ENCODE measurements at places on chromosomes 13 and 19. TPM values are rescaled to one million over a fixed set of nuclear protein-coding genes. Genes with fewer than 3 reads are reported as not detected.

IL17D gene
- total RNA-seq, result 0.71 TPM

DNA sequence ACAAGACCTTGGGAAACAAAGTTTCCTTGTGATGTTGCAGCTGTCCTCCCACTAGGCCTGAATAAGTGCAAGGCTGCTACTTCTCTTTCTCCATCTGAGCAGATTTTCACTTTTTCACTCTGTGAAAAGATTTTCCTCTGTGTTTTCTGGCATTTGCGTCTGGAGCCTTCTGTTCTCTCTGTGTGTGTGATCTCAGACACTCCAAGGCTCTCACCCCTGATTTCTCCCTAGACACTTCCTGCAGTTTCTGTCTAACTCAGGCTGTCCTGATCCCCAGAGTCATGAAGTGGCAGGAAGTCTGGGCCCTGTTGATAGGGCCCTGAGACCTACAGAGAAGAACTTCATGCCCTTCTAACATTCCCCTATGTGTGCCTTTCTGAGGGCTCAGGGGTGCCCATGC, 37.2 kb downstream of the SIGLEC7 start:
- DNase-seq, result no peak

MBD3L3 gene
- total RNA-seq, result not detected

GRCh38 chr19:53076984-53077383, 26.2 kb downstream of the ZNF160 start:
- DNase-seq, result no peak

GRCh38 chr13:81658598-81659370, 1317.9 kb upstream of the SPRY2 start:
- DNase-seq, result no peak

CHAMP1 gene
- total RNA-seq, result 28.0 TPM

DNA sequence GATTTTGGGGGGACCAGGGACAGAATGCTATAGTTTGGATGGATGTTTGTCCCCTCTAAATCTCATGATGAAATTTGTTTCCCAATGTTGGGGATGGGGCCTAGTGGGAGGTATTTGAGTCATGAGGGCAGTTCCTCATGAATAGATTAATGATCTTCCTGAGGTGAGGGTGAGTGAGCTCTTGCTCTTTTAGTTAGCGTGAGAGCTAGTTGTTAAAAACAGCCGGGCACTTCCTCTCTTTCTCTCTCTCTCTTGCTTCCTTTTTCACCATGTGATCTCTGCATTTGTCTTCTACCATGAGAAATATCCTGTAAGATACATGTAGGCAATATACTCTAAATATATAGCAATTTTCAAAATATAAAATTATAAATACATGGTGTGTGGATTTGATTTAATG, 290.8 kb upstream of the PCDH9 start:
- DNase-seq, result no peak

GRCh38 chr19:38210458-38210987, 13.5 kb downstream of the DPF1 start:
- no peak for DNase-seq

ZNF626 gene
- 2.4 TPM for total RNA-seq

DNA sequence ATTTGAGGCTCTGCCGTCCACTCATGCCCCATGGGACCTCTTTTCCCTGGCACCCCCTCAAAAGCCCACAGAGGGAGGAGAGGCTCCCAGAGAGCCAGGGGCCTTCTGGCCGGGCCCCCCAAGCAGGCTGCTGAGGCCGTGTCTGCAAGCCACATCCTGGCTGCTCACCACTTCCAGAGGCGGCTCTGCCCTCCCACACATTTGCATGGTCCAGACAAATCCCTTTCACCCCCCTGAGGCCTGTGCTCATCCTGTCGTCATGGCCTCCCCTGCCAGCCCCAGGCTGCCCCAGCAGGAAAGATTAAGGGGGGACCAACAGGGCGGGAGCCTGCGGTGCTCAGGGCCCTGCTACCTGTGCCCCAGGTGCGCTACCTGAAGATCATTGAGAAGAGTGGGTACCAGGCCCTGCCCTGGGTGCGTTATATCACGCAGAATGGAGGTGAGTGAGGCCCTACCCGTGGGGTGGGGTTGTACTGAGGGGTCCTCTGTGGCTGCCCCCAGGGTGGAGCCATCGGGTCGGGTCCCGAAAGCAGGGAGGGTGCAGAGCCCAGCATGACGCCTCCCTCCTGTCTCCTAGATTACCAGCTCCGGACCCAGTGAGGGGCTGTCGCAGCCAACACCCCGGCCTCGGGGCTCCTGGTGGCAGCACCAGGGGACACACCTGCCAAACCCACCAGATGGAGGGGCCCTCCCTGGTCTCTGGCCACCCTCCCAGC, 36.3 kb downstream of the AP1M1 start:
- DNase-seq, result no peak

GRCh38 chr19:15836330-15837220, 21.1 kb upstream of the OR10H1 start:
- DNase-seq, result peak; percentile 98

- no peak for DNase-seq
Measured at GRCh38 chr13:109853153-109853552, 66.8 kb upstream of the IRS2 start.

ZFP28 gene
- total RNA-seq, result 5.6 TPM

ZNF222 gene
- 10.8 TPM for total RNA-seq

- DNase-seq, result no peak
Measured at GRCh38 chr13:77423296-77423695, 96.4 kb upstream of the MYCBP2 start.

NDFIP2 gene
- 21.7 TPM for total RNA-seq

- DNase-seq, result peak; percentile 50
Measured at GRCh38 chr19:43457809-43458208, 7.6 kb downstream of the LYPD3 start.

DNA sequence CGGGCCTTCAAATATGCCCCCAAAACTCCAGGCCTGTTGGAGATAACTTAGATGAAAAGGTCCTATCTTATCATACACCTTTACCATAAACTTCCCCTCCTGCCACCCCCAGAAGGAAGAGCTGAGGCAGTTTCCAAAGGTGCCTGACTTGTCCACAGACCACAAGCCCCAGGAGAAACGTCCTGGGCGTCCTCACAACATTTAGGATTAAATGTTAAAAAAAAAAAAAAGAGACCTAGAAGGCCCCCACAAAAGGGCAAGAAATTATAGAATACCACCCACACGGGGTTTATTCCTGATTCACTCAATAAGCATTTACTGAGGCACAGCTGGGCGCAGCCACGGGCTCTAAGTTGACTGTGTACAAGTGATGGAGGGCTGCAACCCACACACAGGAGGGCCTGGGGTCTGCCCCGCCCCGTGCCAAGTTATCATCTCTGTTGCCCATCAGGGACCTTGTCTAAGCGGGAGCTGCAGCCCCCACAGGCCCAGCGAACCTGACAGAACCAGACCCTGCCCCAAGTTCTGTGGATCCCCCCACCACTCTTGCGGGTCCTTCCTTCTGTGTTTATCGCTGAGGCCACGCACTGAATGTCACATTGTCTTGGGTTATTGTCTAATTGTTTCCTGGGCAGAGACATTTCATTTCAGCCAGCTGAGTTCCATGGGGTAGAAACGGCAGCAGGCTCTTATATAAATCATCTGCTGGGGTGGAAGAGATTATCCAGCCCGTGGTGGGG, 83.0 kb upstream of the TM9SF2 start:
- no peak for DNase-seq

DNA sequence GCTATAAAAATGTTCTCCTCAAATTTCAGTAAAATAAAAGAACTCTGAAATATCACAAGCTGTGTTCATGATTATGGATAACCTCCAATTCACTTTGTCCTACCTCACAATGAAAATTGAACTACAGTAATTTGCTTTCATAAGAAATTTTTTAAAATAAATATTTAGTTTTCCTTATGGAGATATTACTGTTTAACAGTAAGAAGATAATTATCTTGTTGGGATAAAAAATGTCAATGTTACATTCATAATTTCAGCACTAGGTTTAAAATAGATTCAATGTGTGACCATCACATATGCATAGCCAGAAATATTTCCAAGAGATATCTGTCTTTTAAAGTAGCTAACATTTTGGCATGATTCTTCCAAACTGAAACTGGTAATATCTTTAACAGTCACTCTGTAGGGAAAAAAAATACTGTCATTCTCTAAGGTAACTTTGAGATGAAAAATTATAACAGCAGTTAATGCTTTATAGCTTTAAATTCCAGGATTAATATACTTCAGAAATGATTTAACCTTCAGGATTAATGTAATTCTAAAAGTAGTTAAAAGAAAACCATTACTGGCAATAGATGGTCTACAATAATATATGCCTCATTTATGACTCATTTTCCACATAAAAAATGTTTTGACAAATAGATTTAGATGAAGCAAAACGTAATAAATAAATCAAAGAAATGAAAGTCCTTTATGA, 91.3 kb downstream of the SPRY2 start:
- no peak for DNase-seq

SHISA2 gene
- total RNA-seq, result 0.44 TPM

APOC4 gene
- total RNA-seq, result not detected

KATNAL1 gene
- 28.2 TPM for total RNA-seq

DNA sequence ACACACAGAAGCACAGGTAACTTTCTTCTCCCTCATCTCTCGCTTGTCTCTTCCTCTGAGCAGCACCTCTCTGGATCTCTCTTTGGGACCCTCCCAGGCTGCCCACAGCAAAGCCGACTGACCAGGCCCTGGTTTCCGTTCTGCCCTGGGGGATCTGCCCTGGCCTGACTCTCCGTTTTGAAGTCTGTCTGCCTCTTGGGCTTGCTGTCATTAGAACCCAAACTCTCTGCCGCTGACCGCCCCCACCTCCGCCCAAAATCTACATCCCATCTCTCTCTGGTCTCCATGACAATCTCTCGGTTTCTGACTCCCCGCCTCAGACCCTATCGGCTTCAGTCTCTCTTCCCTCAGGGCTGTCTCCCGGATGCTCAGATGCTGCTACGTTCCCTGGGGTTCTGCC, 6.9 kb downstream of the KCNC3 start:
- no peak for DNase-seq

GRCh38 chr13:76725211-76725610, 161.0 kb downstream of the KCTD12 start:
- DNase-seq, result no peak

SF3A2 gene
- total RNA-seq, result 44.0 TPM

GRCh38 chr13:36674337-36675212, 755 bp downstream of the SERTM1 start:
- no peak for DNase-seq

DNA sequence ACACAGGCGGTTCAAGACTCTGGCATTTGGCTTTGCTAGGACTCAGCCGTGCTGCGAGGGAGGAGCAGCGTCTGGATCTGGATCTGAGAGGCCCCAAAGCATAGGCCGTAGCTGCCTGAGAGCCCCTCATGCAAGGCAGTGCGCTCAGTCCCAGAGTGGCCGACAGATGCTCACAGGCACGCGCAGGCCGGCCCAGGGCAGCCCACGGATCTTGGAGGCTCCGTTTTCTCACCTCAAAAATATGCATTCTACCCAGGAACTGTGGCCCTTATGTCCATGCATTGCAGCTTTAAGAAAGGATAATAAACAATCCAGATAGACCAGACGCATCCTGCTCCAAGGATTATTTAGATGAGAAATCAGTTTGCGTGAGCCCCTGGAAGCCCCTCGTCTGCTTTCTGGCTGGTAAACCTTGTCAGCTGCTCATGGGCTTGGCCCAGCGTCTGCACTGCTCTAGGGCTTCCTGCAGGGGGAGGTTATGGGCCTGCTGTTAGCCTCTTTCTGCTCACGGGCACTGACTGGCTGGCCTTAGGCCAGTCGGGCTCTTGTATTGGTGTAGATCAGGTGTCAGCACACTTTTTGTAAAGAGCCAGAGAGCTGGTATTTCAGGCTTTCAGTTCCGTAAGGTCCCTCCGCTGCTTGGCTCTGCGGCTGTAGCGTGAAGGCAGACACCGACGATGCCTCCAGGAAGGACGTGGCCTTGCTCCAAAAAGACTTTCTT, 24.2 kb downstream of the TEX29 start:
- DNase-seq, result peak; percentile 28

DNA sequence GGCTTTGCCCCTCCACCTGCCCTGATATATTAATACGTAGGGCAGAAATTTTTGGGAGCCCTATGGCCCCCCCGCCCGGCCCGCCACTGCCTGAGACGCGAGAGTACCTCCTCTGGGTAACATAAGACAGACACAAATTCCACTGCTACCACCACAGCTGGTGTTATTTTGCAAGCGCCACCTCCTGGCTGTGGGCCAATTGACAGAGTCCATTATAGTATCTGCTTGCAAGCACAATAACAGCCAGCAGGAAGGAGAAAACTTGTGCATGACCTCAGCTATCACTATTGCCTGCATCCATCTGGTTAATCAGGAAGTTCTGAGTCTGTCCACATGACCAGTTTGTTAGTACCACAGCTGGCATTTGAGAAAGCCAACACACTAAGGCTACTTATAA, 25.3 kb upstream of the OR10H2 start:
- DNase-seq, result peak; percentile 61

DNA sequence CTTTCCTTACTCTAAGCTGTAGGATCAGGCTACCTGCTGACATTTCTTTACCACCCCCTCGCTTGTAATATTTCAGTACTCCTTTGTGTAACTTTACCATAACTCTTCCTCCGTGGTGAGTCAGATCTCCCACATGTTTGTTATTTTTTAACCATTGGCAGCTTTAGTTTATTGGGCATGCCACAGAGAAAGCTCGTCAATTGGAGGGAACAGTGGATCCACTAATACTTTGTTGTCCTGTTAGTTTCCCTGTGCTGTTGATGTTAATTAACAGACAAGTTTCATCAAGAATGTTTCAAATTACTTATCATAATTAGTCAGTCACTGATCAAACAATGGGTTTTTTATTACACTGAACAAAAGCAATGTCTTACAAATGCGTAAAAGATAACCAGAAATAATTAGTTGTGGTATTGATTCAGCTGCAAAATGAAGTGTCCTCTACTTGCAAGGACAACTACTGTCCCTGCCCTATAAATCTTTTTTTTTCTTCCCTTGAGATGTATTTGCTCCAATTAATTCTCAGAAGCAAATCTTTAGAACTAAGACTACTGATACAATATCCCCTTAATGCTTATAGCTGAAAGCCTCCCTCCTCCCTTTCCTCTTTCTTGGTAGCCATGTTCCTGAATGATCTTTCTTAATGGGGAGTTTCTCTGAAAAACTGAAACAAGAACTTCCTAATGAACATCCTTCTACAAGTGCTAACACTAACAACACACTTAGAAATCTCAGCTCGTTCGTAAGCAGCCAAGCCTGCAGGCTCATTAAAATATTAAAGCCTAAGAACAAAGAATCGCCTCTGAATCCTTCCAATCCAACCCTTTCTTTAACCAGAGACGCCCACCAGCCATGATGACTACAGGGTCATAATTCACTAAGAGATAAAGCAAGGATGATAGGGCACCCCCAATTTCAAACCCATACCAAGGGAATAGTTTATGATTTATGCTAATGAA, 22.2 kb downstream of the EFNB2 start:
- peak; percentile 75 for DNase-seq

- DNase-seq, result peak; percentile 24
Measured at GRCh38 chr13:66994097-66994496, 236.0 kb downstream of the PCDH9 start.

FAM216B gene
- not detected for total RNA-seq

Measured in M059J (cell line).